ENCODE measurements at places on chromosomes 4 and X.

GRCh38 chrX:87961471-87961870 lies 443.9 kb downstream of the KLHL4 start:
- DNase-seq: no peak

DNA sequence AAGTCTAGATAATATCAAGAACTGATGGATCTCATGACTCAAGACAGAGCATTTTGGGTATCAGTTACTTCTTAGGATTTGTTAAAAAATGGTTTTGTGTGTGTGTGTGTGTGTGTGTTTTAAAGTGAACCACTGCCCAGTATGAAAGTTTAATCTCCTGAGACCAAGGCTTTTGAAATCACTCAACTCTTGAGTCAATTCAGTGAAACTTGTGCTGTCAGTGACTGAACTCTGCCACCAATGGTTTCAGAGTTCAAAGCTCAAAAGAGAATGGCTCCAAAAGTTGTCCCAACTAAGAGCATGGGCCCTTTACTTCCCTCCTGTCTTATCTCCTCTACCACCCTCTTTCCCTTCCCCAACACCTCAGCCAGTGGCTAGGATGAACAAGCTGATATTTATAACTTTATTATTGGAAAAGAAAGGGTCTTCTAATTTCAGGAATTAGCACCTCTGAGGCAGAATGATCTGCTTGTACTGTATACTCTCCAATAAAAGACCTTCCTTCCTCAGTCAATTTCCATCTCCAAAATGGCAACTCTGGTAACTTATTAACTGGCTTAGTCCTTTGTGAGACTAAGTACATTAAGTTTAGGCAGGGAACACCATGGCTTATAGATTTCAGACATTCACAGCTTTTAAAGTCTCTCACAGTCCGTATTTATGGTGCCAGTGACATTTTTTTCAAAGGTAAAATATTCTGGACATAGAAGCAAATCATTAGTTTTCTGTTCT lies 152.2 kb downstream of the REPS2 start:
- no peak for DNase-seq

DNA sequence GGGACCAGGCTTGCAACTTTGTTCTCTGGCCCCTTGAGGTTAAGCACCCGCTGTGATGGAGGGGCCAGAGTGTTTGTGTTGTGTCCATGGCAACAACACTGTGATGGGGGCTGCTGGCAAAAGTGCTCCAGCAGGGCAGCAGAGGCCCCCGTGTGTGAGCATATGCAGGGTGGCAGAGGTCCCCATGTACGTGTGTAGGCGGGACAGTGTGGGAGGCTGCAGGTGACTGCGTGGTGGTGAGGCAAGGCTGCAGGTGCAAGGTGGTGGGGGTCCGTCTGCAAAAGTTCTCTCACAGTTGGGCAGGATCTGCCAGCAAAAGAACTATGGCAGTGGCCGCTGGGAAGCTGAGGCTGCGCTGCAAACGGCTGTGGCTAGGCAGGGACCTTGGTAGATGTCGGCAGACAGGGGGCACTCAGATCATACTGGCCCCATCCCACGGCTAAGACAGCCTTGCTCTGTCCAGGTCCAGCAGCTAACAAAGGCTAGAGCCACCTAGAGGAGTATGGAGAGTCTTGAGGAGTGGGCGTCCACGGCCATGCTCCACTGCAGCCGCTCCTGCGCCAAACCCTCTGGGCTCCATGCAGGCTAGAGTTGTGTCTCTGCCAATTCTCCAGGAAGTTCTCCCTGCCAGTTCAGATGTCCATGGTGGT lies 46.8 kb upstream of the PASD1 start:
- no peak for DNase-seq

GRCh38 chrX:136259543-136259942 lies 8.3 kb upstream of the MAP7D3 start:
- no peak for DNase-seq

DNA sequence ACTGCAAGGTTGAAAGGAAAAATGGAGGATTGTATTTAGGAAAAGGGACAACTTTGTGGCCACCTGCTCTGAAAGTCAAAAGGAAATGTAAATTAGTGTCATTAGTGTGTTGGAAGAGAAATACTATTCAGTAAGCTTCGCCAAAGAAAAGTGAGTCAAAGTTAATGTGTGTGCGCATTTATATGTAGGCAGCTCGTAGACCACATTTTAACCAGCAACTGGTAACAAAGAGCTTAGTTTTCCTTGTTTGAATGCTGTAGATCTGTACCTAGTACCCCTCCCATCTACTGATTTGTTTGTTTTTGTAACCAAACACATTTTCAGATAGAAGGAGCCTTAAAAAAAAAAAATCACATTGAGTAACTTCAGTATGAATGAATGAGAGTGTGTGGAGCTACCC lies 69.3 kb downstream of the GPAT3 start:
- no peak for DNase-seq

DNA sequence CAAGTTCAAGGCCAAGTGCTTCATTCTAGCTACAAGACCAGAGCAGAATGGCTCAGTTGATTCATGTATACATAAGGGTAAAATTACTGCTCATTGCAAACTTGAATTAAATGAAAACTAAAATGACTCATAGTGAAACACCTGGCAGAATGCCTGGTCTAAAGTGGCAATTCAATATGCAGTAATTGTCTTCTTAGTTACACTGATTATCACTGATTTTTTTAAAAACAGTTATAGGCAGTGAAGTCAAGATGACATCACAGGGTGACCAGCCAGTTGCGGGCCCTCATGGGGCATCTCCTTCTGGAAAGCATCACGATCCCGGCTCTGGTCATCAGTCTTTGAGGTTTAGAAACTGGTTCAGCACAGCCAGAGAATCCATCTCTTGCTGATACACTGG lies 154.2 kb downstream of the RAB28 start:
- no peak for DNase-seq

DNA sequence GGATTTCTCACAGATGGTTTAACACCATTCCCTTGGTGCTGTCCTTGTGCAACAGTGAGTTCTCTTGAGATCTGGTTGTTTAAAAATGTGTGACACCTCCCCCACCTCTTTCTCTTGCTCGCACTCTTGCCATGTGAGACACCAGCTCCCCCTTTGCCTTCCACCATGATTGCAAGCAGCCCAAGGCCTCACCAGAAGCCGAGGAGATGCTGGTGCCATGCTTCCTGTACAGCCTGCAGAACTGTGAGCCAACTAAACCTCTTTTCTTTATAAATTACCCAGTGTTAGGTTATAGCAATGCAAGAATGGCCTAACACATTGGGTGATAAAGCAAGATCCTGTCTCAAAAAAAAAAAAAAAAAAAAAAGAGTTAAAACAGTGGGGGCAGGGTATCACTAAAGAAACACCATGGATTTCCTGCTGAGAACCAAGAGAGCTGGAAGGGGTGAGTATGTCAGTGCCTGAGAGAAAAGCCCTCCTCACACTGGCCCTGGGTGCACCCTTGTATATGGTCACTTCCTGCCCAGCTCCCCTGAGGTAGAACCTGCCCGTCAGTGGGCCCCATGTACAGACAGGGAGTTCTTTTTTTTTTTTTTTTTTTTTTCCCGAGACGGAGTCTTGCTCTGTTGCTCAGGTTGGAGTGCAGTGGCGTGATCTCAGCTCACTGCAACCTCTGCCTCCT lies 46.4 kb downstream of the APOO start:
- no peak for DNase-seq

DNA sequence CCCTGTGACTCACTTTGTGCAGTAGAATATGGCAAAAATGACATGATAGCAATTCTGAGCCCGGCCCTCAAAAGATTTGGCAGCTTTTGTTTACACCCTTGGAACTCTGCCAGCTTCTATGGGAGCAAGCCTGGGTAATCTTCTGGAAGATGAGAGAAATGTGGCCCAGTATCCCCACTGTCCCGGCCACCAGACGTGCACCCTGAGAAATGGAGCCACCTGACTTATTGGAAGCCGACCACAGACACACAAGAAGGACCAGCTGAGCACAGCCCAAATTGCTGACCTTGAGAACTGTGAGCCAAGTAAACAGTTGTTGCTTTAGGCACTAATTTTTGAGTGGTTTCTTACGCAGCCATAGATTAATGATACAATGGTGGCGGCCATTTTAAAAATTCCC lies 197.0 kb downstream of the STIM2 start:
- DNase-seq: no peak

GRCh38 chr4:100312615-100313350 lies 122.5 kb upstream of the DDIT4L start:
- DNase-seq: no peak

DNA sequence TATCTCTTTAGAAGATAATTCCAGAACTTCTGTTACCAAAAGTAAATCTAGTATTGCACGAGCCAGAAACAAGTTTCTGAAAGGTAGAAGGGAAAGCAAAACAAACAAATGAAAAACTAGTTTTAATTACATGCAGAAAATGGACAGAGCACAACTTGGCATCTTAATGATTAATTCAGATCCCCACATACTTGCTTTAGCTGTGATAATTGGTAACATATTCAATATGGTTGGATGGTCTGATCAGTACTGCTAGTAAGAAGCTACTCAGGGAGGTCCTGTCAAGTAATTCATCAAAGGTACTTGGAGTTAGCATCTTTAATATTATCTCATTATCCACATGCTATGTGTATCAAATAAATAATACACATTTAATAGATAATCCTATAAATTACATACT lies 204.3 kb downstream of the TRAM1L1 start:
- DNase-seq: no peak

DNA sequence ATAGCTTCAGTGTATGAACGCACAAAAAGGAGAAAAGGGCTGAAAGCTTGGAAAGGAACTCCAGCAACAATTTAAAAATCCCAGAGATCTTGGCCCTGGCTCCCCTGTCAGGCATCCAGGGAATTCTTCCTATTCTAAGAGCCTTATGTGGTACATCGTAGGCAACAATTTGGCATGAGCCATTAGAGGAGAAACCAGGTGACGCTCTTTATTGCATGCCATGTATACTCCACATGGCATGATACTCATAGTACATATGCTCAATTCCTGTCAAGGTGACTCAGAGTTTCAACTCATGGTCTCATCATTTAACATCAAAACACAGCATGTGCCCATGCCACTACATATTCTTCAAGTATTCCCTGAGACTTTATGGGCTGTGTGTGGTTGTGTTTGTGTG lies 191.3 kb downstream of the OR13H1 start:
- DNase-seq: no peak
